ENCODE measurements at places on chromosomes 6 and 20.

DNA sequence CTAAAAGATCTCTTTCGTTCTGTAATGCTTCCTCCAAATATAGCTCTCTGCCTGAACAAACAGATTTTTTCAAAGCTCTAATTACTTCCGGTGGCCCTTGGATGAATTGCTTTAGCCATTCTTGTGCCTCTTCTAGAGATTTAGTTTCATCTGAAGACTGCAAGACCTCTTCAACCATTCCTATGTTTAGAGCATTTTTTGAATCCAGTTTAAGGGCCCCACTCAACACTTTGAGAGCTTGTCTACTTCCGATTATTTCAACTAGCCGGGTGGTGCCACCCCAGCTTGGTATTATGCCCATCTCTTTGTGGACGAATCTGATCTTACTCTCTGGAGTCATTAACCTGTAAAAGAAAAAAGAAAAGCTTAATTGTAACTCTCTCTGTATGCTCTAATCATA lies 23.3 kb downstream of the RNF146 start:
- DNase-seq = no peak

DNA sequence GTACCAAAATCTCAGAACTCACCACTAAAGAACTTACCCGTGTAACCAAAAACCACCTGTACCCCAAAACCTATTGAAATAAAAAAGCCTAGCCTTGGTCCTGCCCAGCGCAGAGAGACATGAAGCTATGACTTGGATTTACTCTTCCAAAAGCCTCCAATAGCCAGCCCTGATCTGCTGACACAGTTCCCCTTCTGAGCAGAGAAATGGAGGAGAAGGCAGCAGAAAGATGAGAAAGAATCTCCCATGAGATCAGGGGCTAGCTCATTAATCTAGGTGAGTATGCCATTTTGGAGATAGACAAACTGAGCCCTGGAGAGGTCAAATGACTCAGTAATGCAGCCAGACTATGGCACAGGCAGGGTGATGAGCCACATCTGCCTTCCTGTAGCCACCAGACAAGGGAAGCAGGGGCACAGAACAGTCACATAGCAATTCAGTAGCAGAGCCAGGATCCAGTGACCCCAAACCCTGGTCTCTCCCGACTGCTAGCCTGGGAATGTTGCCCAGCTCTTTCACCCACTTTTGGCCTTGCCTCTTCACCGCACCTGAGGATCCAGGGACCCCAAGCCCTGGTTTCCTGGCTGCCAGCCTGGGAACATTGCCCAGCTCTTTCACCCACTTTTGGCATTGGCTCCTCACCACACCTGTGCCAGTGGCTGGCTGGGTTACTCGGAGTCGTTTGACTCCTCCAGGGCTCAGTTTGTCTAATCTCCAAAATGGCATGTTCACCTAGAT lies 7.2 kb upstream of the SDCBP2 start:
- no peak for DNase-seq

DNA sequence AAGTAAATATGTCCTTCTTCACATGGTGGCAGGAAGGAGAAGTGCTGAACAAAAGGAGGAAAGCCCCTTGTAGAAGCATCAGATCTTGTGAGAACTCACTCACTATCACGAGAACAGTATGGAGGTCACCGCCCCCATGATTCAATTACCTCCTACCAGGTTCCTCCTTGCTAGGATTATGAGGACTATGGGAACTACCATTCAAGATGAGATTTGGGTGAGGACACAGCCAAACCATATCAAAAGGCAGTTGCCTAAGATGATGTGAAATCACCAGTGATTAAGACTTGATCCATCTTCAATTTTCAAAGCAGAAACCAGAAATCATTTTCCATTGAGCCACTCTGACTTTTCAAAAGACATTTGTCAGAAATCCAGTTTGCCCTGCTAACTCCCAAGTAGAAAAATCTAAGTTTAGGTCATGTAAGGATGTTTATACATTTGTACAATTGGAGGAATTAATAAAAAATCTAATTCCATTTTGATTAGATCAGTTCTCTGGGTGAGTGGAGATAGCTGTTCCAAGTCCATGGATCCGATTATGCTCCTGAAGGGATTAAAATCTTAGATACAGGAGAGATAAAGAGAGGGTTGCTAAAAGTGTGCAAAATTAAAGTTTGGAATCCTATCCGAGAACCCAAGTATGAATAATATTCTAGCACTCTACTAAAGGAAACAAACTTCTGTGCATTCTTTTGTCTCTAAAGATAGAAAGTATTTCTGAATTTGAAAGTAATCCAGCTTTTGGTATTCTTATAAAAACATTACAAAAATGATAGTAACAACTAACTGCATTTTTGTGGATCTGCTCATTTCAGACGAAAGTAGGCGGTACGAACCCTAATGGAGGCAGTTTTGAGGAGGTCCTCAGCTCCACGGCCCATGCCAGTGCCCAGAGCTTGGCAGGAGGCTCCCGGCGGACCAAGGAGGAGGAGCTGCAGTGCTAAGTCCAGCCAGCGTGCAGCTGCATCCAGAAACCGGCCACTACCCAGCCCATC lies 39.5 kb downstream of the HDDC2 start:
- DNase-seq = no peak

- no peak for DNase-seq
Measured at GRCh38 chr20:25269057-25269832, 21.4 kb downstream of the PYGB start.

DNA sequence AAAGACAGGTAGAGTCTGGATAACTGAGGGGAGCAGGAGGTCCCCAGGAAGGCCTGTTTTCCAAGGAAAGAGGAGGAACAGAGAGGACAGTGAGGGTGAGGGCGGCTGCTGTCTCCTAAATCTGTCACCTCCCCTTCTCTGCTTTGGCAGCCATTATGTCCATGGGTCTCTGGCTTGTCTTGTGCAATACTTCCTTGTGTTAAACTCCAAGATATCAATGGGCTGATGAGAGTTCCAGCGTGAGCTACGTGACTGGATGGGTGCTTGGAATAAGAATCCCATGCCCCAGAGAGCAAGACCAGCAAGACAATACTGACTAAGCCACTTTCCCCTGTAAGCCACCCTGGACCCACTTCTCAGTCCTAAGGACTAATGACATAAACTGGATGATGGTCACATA lies 26.3 kb upstream of the DNAAF9 start:
- no peak for DNase-seq

All from activated naive CD8-positive, alpha-beta T cell treated with anti-CD3 and anti-CD28 coated beads, Interleukin-2, amount 50 U/mL, for 24 hours (primary cell).